ENCODE measurements at places on chromosomes 7 and 10.
A peak's percentile ranks its signal among the peaks of the same experiment; 100 is the strongest.

DNA sequence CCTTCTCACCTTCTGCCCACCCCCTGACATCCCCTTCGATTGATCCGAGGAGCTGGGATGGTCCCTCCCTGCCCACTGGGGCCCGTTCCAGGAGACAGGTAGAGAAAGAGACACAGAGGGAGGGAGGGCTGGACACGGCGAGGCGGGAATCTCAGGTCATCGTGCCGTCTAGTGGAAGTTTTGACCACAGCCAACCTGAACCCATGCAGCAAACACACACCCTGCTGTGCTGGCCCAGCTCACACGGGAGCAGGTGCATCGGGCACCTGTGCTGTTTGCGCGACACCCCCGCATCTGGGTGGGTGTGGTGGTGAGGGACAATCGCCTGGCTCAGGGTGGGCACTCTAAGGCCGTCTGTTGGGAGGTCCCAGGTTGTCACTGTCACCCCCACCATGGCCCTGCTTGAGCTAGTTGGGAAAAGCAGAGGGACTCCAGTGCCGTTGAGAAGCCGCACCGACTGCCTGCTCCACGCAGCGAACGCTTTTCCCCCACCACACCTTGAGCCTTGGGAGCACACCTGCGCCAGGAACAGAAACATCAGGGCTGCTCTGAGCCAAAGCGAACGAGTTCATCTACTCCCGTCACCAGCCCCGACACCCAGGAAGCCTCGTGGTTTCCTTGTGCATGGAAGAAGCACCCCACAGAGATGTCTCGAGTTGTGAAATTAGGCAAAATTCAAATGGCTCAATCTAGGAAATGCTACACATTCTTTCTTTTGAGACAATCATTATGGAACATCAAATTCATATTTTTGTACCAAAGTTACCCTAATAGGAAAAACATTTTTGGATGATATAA lies 285.8 kb downstream of the DNAJB6 start:
- no peak for DNase-seq

DNA sequence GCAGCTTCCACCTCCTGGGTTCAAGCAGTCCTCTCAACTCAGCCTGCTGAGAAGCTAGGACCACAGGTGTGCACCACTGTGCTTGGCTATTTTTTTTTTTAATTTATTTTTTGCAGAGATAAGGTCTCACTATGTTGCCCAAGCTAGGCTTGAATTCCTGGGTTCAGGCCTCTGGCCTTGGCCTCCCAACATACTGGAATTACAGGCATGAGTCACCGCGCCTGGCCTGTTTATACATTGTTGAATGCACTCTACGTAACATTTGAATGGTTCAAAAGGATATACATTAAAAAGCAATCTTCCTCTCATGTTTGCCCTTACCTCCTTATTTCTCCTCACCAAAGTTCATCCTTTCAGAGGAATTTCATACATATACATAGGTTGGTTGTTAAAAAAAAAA lies 7.2 kb upstream of the SNX10 start:
- DNase-seq: no peak

- DNase-seq: no peak
These were observed 296.1 kb downstream of the CAMK1D start for GRCh38 chr10:12645449-12645848.

- DNase-seq: no peak
These were observed 40.7 kb downstream of the EXOC4 start for GRCh38 chr7:133293384-133294160.

DNA sequence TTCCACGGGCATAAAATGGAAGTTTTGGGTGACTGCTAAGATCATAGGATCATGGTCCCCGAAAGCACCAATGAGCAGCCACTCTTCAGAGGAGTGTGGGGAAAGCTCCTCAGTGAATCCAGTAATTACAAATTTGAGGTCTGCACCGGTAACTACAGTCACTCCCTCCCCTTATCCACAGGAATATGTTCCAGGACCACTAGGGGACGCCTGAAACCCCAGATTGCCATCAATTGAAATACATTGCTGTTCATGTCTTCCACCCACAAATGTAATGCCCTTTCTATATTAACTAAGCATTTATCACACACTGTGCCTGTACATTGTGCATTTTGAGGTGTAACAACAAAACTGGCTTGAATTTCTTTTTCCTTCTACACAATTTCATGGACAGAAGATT lies 447.9 kb upstream of the PFKP start:
- no peak for DNase-seq

DNA sequence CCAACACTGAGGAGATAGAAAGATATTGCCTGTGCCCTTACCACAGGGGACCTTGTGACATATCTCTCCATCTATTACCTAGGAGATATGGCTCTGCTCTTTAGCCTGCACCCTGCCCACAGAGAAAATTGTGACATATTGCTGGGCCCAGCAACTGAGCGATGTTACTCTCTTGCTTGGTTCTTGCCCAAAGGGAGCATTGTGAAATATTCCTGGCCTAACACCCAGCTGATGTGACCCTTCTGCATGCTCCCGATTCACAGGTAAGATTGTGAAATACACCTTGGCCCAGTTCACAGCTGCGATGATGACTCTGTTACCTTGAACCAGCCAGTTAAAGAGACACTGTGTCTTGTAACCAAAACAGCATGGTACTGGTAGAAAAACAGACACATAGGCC lies 37.2 kb upstream of the ZNF107 start:
- DNase-seq: no peak

GRCh38 chr10:128979405-128979804 lies 487.6 kb upstream of the MGMT start:
- DNase-seq: no peak

DNA sequence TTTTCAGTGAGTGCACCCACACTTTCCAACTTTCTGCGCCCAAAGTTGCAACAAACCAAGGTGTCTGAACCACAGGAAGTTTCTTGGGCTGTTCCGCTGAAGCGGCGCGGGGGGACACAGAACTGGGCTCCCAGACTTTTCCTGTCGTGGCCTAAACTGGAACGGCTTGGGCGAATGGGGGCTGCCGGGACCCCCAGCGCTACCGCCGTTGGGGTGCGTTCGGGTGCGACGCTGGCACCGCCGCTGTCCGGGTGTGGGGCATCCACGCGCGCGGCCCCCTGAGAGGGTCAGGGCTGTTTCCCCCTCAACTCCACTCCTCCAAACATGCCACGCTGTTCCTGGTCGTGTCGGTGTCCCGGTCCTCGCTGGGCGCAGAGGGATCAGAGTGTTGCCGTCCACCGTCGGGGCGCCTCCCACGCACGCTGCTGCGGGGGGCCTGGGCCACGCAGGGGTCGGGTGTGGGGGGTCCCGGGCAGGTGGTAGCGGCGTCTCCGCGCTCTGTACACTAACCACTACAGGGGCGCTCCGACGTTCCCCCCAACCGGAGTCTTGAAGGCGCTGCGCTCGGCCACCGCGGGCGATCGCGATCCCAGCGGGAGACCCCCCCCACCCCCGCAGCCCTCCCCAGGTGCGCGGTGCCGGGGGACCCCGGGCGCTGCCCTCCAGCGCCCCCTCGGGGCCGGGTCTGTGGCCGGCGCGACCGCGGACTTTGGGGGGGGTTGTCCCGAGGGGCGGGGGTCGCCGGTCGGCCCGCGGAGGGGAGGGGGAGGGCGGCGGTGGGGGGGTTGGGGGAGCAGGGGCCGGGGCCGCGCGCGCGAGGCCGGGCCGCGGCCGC lies 2.2 kb upstream of the CUX1 start:
- DNase-seq: peak; percentile 63

DNA sequence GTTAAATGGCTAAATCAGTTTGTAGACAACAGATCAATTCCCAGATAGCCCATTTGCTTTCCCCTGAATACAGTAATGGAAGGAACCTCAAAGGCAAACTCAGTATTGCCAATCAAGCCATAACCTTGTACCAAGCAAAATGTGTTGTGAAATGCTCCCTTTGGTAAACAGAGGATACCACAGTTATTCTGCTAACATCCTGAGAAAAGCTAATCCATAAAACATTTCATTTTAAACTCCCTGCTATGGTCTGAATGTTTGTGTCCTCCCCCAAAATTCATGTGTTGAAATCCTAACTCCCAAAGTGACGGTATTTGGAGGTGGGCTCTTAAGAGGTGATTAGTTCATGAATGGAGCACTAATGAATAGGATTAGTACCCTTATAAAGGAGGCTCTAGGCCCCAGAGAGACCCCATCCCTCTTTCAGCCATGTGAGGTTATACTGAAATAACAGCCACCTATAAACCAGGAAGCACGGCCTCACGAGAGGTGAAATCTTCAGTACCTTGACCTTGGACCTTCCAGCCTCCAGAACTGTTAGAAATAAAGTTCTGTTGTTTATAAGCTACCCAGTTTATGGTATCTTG lies 89.3 kb upstream of the RNF148 start:
- no peak for DNase-seq

- DNase-seq: no peak
These were observed 18.5 kb downstream of the MPLKIP start for GRCh38 chr7:40115936-40116335.

DNA sequence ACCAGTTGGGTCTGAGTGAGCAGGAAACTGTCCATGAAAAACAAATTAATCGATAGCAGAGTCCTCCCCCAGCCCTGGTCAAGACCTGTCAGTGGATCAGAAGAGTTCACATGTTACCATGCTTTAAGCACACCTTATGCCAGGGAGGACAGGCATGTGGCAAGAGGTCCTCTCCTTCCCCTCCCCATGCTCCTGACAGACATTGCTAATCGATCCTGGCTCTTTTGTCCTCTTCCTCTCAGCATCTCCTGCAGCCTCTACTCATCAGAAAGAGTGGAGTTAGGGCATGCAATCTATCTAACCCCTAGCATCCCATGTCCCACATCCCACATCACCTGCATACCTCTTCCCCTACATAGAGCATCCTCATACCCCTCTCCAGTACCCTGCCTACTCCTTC lies 117.1 kb upstream of the TCF7L2 start:
- no peak for DNase-seq

- no peak for DNase-seq
These were observed 33.8 kb upstream of the PRLHR start for GRCh38 chr10:118629211-118629610.

DNA sequence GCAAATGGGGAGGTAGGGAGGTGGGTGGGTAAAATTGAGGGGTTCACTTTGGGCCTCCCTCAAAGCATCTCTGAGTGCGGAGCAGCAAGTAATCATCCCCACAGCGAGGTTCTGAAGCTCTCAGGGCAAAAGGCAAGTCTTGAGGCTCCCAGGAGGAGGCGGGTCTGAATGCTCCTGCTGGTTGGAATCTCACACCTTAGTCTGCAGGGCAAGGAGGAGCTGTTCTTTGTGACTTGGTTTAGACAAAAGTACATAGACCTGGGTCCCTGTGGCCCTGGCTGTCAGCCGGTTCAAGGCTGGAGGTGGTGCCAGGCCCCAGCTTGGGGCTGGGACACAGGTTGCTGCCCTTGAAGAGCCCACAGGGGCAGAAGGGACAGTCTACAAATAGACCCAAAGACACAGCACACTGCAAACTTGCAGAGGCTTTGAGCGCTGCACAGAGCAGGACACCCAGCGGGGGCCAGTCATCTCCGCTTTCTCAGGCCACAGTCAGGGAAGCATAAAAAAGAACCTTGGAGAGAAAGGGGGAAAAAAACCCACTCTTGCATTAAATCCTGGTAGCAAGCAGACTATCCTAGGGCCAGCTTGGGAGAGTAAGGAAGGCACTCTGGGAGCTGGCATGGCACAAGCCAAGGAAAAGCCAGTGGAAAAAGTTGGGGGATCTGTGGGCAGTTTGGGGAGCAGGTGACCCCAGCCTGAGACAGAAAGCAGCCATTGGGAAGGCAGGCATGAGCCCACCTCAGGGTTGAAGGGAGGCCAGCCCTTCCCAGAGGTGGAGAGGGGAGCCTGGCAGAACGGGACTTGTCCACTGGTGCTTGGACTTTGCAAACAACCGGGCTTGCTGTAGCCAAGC lies 926 bp upstream of the C10orf71 start:
- DNase-seq: no peak

- DNase-seq: no peak
These were observed 557 bp downstream of the TMEM120A start for GRCh38 chr7:75993689-75994387.

GRCh38 chr10:83917537-83918506 lies 221.5 kb upstream of the GHITM start:
- no peak for DNase-seq

- DNase-seq: no peak
These were observed 10.9 kb upstream of the NKX6-2 start for GRCh38 chr10:132796846-132797245.

DNA sequence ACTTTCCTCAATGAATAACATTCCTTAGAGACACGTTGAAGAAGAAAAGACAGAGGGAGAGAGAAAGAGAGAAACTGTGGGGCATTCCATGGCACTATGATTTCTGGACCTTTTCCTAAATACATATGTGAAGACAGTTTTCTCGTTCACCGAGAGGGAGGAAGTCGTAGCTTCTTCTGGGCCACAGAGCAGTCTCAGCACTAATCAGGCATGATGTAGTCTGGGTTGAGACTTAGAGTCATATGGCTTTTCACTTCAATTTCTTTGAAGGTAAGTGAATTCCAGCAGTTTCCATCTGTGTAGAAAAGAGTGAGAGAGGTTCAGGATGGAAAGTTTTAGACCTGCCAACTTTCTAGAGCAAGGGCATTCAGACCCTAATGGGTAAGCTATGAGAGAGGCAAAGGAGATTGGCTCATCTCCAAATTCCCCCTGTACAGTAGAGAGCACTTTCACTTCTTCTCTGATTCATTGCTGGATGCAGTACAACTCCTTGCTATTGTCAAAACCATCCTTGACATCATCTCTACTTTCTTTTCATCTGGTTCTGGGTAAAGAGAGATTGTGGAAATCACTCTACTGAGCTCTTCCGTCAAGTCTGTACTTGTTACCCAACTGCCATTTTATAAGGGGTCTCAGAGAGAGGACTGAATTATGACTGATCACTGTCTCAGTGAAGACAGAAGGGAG lies 31.5 kb upstream of the OR9A4 start:
- DNase-seq: no peak

- no peak for DNase-seq
These were observed 117.9 kb downstream of the NPY start for GRCh38 chr7:24401628-24402593.

DNA sequence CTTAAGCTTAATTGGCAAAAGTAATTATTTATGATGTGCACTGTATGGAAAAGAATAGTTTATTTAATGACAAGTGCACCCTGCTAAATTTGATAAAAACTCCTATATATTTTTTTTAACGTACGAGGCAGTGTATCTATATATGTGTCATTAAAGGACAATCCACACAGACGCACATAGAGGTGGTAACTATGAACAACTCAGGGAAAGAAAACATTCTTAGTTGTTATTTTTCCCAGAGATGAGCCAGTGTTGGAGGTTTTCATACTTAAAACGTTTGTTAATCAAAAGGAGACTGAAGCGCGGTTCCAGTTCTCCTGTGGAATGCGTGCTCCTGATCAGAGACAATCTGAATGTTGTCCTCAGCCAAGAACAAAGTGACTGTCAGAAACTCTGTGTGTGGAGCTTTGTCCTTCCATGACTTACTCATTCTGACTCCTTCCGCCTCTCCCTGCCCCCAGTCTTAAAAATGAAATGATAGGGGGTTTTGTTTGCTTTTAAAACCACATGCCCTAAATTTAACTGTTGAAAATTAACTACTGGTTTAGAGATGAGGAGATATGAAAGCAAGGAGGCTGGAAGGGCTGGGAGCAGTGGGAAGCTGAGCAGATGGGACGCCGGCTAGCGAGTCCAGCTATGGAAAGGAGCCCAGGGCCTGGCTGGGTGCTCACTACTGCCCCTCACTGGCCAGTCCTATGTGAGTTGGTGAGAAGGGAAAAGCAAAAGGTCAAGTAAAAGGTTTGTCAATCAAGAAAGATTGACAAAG lies 99.6 kb downstream of the SVIL start:
- no peak for DNase-seq

GRCh38 chr7:136064627-136065237 lies 87.6 kb upstream of the MTPN start:
- DNase-seq: no peak

- DNase-seq: no peak
These were observed 87.0 kb downstream of the SH3PXD2A start for GRCh38 chr10:103768345-103768744.
